ENCODE measurements at places on chromosomes 1 and 21.

DNA sequence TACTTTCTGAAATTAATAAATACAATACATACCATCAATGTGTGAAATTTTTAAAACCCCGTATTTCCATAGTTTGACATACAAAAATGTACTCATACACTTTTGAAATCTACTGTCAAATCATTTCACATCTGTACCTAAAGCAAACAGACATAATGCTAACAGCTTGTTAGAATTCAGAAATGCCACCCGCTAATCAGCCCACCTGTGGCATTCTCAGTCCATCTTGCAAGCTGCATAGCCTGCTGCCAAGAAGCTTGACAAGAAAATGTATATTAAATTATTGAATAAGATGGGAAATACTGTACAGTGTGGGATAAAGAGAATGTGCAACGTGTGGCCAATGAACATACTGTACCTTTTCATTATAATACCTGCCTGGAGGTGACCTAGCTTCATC is 55.1 kb downstream of the ZBTB18 start:
- no peak for DNase-seq

DNA sequence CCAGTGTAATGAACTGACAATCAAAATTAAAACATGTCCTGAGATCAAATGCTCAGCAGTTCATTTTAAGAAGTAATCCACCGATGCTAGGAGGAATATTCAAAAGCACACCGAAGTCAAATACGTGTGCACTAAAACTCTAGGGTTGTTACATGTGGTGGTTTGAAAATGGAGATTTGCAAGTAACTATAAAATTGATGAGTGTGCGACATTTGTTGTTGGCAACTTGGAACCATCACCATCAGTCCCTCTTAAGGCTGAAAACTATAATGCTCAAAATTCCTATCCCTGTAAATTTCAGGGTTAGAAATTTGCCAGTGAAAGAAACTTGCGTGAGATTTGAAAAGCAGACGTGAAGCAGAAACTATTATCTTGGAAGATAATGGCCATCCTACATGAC is 13.3 kb upstream of the SGIP1 start:
- DNase-seq, result no peak

- no peak for DNase-seq
Measured at GRCh38 chr1:246292571-246292970, 214.5 kb downstream of the SMYD3 start.

DNA sequence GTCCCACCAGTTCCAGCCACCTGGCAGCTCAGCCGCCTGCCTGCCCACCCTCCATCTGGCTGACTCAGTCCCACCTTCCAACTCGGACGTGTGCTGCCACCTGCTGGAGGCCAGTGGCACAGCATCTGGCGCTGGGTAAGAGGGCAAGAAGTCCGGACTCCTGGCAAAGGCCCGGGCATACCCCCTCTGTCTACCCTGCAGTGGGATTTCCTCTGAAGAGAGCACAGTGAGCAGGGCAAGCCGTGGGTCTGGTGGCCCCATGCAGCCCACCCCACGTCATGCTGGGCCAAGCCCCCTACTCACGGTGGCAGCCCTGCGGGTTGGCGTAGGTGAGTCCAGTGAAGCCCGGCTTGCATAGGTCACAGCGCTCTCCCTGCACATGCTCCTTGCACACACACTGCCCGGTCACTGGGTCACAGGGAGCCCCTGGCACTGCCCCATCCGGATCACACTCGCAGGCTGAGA is 24.5 kb downstream of the LAMB3 start:
- no peak for DNase-seq

DNA sequence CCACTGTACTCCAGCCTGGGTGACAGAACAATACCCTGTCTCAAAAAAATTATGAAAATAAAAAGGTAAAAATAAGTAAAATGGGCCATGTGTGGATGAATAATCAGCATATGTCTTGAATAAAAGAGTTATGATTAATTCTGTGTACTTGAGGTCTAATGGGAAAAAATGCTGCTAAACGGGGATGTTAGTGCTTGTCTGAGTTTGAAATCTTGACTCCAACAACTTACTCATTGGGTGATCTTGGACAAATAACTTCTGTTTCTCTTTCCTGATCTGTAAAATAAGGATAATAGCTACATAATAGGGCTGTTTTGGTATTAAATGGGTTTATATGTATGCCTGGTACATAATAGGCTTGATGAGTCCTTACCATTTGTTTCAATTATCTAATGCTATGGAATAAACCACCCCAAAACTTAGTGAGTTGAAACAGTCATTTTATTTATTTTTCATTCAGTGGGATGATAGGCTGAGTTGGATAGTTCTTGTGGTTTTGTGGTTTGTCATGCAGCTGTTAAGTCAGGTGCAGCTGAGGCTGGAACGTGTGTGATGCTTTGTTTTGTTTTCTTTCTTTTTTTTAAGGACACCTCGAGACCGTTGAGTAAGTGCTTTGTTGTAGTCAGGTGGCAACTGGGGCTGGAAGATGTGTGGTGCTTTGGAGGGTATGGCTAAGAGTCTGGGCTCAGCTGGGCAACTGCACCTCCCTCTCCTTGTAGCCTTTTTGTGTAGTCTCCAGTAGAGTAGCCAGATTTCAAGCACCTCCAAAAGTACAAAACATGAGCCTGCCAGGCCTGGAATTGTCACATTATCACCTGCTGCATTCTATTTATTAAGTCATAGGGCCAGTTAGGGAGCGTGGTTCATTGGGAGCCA is 4.9 kb downstream of the MDM4 start:
- no peak for DNase-seq

GRCh38 chr1:158003406-158003800 is 10.0 kb downstream of the KIRREL1 start:
- no peak for DNase-seq

- DNase-seq, result no peak
Measured at GRCh38 chr1:119679223-119679622, 31.2 kb upstream of the ZNF697 start.

GRCh38 chr1:6445062-6445763 is 20.6 kb downstream of the ESPN start:
- DNase-seq, result no peak

DNA sequence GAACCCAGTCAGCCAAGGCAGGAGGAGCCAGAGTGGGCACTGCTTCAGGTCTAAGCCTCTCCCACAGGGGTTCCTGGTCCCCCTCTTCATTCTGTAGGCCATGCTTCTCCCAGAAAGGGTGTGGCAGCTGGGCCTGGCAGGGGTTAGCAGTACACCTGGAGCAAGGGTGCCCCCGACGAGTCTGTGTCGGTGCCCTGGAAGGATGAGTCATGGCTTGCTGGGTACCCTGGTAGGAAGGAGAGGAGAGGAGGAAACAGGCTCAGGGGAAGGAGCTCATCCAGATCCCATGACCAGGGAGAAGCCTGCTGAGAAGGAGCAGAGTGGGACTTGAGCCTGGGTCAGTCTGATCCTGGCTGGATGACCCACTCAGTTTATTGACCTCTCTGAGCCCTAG is 10.3 kb downstream of the KDF1 start:
- no peak for DNase-seq

- no peak for DNase-seq
Measured at GRCh38 chr1:161045736-161046604, at the start of gene USF1. Gene USF1 (minus strand): TSS chr1:161045977. CDS start chr1:161043275, 2,702 bp downstream.

GRCh38 chr1:39576016-39576657 is 453 bp downstream of the PABPC4 start:
- no peak for DNase-seq

DNA sequence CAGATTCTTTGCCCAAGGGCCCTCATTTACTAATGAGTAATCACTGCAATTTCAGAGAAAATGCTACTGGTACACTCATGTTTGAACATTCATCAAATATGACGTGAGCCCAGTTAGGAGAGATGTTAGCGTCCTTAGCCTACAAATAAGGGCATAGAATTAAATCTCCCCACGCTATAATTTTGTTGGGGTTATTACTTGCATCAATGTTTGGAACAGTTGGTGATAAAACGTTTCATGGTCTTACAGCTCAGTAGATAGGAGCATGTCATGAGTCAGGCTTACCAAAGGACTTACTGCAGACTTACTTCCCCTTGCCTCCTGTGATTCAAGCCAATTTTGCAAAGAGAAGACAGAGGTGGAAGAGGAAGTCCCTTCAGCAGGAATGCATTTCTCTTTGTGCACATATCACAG is 304.0 kb downstream of the KIF26B start:
- no peak for DNase-seq

GRCh38 chr1:198171667-198172540 is 15.1 kb downstream of the NEK7 start:
- DNase-seq, result no peak

- no peak for DNase-seq
Measured at GRCh38 chr1:25033828-25034705, 104.0 kb upstream of the RUNX3 start.

DNA sequence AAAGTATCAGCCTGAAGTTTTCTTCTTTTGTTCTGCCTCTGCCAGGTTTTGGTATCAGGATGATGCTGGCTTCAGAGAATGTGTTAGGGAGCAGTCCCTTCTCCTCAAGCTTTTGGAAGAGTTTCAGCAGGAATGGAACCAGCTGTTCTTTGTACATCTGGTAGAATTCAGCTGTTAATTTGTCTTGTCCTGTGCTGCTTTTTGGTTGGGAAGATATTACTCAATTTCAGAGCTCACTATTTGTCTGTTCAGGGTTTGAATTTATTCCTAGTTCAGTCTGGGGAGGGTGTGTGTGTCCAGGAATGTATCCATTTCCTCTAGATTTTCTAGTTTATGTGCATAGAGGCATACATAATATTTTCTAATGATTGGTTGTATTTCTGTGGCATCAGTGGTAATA is 12.8 kb downstream of the ZNF678 start:
- DNase-seq, result no peak

- no peak for DNase-seq
Measured at GRCh38 chr1:150621497-150622302, 7.7 kb downstream of the ENSA start.

- peak; percentile 84 for DNase-seq
Measured at GRCh38 chr1:30043731-30044408, 679.5 kb downstream of the MATN1 start.
